ENCODE measurements at places on chromosomes 2 and 18. TPM values are rescaled to one million over a fixed set of nuclear protein-coding genes. Genes with fewer than 3 reads are reported as not detected.

PNPT1 gene
- 30.1 TPM for total RNA-seq

MAPK4 gene
- total RNA-seq = not detected

C2orf76 gene
- 12.3 TPM for total RNA-seq

MARCO gene
- 0.13 TPM for total RNA-seq

UGT1A8 gene
- under 0.01 TPM for total RNA-seq

FSIP2 gene
- 0.26 TPM for total RNA-seq

CAPN10 gene
- total RNA-seq = 13.4 TPM

REG3A gene
- total RNA-seq = not detected

LOXHD1 gene
- not detected for total RNA-seq

FAM98A gene
- total RNA-seq = 16.1 TPM

PTPRM gene
- 76.3 TPM for total RNA-seq

RAX gene
- total RNA-seq = not detected

MEIS1 gene
- total RNA-seq = 27.7 TPM

Measured in bronchial epithelial cell (primary cell).